ENCODE measurements at places on chromosomes 4 and X.

- no peak for DNase-seq
Measured at GRCh38 chr4:181855307-181855706, 387.9 kb upstream of the TENM3 start.

DNA sequence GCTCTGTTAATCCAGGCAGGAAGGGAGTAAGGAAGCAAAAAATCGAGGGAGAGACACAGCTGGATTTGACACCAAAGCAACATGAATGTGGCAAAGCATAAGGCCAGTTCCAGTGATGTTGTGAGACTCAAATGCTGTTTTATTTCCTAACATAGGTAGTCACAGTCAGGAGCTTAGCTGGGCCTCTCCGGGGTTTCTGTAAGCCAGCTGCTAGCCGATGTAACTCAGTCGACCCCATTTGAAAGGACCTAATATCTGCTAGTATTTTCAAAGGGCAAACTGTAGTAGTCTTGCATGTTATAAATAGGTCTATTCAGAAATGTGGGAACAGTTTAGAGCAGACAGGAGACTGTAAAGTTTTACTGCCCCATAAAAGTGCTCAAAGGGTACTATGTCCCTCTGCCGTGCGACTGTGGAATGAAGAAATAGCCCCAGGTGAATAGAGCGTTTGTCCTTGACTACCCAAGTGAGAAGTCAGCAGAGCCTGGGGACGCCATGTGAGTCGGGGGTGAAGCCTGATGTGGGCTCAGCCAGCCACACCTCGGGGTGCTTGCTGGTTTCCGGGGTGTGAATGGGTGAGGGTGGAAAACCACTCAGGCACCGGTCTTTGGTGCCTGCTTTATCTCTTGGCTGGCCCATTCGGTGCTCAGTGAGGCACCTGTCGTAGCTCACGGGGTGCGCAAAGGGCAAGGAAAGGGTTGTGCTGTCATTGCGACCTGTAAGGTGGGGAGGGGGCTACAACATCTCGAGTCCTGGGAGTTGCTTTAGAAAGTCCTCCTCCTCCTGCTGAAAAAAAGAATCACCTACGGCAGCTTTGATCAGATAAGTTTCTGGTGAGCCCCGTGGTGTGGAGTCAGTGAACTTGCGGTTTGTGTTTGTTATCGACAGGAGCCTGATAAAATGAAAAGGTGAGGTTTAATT lies 745 bp downstream of the TRIM2 start:
- peak; percentile 2 for DNase-seq

GRCh38 chr4:145216535-145216934 lies 36.1 kb upstream of the OTUD4 start:
- DNase-seq: no peak

DNA sequence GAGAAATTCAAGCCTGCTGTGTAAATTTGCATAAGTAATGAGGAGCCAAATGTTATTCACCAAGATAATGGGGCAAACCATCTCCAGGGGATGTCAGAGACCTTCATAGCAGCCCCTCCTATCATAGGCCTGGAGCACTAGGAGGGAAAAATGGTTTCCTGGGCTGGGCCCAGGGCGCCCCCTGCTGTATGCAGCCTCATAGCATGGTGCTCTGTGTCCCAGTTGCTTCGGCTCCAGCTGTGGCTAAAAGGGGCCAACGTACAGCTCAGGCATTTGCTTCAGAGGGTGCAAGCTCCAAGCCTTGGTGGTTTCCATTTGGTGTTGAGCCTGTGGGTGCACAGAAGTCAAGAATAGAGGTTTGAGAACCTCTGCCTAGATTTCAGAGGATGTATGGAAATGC lies 859.3 kb downstream of the RPA4 start:
- no peak for DNase-seq

DNA sequence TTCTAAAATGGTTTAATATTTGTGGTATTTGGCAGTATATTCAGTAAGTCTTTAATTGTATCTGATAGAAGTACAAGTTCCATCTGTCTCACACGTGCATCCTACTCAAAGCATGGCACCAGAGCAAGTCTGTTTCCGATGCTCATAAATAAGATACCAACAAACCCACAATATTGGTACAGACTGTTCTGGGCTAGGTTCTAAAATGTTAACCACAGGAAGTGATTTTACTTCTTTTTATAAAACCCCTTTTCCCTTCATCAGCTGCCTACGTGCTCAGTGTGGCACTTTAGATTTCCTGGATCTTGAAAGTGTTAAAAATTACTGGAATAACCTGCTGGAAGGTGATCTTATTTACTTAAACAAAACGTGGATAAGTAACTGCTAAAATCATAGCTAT lies 165.1 kb downstream of the CFAP299 start:
- DNase-seq: no peak

GRCh38 chr4:1604706-1605205 lies 79.4 kb downstream of the FAM53A start:
- no peak for DNase-seq

GRCh38 chr4:144667500-144667899 lies 21.5 kb downstream of the HHIP start:
- DNase-seq: no peak

GRCh38 chrX:18961686-18962085 lies 22.2 kb downstream of the PHKA2 start:
- DNase-seq: no peak

- DNase-seq: no peak
Measured at GRCh38 chrX:48800574-48801279, 1.1 kb upstream of the HDAC6 start.

- DNase-seq: no peak
Measured at GRCh38 chr4:81398379-81398778, 73.3 kb downstream of the RASGEF1B start.

- no peak for DNase-seq
Measured at GRCh38 chrX:41589634-41590270, 99.0 kb upstream of the GPR34 start.

DNA sequence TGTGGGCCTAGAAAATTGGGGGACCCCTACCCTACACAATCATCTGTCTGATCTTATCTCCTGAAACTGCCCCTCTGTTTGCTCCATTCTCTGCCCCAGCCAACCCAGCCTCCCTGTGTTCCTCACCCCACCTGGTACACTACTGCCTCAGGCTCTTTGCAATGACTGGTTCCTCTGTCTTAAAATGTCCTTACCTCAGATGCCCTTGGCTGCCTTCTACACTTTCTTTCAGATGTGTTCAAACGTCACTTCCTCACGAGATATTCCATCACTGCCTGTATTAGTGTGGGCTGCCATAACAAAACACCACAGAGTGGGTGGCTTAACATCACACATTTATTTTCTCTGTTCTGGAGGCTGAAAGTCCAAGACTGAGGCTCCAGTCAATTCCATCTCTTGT lies 29.2 kb downstream of the QDPR start:
- no peak for DNase-seq

DNA sequence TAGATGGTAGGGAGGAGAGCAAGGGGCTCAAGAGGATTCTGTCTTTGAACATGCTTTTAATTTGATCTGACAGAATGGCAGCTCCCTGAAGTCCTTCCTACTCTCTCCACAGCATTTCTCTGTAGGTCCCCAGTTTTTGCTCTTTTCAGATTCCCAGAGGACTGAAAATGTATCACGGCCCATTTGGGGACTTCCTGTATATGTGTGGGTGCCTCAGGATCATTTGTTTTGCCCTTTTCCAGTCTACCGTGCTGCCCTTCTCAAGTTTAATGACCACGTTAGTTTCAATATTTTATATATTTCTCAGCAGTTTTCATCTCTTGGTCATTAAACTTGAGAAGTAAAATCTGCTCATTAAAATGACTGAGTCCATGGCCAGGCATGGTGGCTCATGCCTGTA lies 2.3 kb downstream of the TBC1D1 start:
- no peak for DNase-seq

GRCh38 chr4:70392057-70392776 lies 5.5 kb upstream of the OPRPN start:
- DNase-seq: no peak

- DNase-seq: no peak
Measured at GRCh38 chr4:67556436-67556835, 2.1 kb upstream of the STAP1 start.

DNA sequence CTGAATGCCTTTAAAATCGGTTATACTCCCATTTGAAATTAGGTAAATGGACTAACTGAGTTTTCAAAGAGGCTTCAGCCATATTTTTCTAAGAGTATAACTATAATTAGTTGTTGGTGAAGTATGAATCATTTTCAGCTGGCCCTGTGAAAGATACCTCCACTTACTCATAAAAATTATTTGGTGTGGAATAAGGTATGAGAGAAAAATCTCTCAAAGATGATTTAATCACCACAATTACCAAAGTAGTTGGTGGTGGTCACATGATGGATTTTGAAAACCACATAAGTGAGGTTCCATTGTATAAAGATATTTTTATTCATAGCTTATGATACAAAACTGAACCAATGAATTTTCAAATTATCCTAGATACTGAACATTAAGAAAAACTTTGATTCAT lies 9.0 kb upstream of the KLHL2 start:
- DNase-seq: no peak

DNA sequence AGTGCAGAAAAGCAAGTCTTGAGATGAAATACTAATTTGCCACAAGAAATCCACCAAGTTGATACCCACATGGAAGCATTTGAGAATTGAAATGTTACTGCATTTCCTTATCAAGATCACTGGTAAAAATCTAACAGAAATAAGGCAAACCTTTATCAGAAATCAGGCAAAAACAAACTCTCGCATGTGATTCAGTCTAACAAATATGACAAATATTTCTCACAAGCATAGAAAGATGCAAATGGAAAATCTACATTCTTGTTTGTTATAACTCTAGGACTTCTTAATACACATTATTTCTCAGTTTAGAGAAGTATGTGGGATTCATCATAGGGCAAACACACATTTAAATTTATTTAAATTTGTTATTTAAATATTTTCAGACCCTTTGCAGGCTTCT lies 52.9 kb downstream of the TXK start:
- no peak for DNase-seq

- DNase-seq: no peak
Measured at GRCh38 chr4:36269101-36269500, 12.3 kb upstream of the DTHD1 start.

GRCh38 chr4:32032136-32032672 lies 1312.0 kb downstream of the PCDH7 start:
- DNase-seq: no peak

GRCh38 chr4:158597879-158598596 lies 73.6 kb downstream of the C4orf46 start:
- no peak for DNase-seq

GRCh38 chr4:53682196-53682595 lies 90.9 kb upstream of the LNX1 start:
- no peak for DNase-seq

DNA sequence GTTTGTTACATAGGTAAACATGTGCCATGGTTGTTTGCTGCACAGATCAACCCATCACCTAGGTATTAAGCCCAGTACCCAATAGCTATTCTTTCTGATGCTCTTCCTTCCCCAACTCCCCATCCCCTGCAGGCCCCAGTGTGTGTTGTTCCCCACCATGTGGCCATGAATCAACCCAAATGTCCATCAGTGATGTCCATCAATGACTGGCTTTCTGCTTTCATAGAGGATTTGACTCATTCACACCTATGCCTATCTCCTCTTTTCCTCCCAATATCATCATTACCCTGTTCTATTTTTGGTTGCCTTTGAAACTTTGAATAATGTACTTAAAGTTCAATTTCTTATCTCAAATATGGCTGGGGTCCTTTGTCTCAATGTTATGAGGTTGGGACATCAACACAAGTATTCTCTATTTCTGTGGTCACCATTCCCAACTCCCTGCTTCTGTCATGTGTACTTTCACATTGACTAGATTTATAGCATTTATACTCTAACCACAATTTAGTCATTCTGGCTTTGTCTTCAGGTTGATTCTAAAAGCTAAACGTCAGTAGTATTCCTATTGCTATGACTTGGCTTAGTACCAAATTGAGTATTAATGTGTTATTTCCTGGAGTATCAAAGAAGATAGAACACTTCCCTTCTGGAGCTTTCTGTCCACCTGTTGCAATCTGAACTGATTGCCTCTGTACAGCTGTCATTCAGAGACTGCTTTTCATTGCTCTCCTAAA lies 107.2 kb downstream of the TAB3 start:
- no peak for DNase-seq

DNA sequence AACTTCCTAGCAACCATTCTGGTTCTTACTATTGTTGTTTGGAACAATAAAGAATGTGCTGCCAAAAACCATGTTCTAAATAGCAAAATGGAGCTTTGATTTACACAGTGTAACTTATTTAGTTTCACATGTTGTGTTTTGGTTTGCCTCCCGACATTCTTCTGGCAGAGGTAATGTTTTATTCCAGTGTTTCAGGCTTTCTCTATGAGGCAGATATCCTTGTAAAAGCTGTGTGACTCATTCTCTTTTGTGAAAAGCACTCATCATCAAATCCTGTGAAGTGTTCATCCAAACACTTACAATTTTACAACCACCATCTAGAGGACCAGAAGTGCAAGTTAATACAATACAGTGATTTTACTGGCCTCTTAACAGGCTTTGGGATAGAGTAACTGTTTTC lies 219.0 kb upstream of the GIMD1 start:
- no peak for DNase-seq

DNA sequence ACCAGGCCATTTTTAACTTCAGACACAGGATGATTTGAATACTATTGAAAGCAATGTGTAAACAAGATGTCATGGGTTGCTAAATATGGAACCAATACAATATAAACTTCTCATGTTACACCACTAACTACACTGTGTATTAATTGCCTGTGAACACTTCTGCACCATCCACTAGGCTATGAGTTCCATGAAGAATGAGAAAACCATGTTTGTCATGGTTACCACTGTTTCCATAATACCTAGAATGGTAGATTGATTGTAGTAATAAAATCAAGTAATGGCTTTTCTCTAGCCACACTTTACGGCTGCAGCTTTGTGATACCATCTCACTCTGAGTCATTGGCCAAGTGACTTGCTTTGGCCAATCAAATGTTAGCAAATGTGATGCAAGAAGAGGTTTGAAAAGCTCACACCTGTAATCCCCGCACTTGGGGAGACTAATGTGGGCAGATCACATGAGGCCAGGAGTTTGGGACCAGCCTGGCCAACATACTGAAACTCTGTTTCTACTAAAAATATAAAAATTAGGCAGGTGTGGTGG lies 19.9 kb upstream of the CYBB start:
- no peak for DNase-seq
